Right lung (tissue), 10 donors: ENCODE measurements at places on chromosomes 4 and X. TPM values are rescaled to one million over a fixed set of nuclear protein-coding genes. Genes with fewer than 3 reads are reported as not detected.

GRCh38 chr4:157739242-157739641, 433.6 kb downstream of the GASK1B start:
- no peak for DNase-seq

GRCh38 chr4:16938512-16939040, 40.1 kb upstream of the LDB2 start:
- DNase-seq = no peak

The TSPAN7 gene
- 57.7 TPM for polyA plus RNA-seq

DNA sequence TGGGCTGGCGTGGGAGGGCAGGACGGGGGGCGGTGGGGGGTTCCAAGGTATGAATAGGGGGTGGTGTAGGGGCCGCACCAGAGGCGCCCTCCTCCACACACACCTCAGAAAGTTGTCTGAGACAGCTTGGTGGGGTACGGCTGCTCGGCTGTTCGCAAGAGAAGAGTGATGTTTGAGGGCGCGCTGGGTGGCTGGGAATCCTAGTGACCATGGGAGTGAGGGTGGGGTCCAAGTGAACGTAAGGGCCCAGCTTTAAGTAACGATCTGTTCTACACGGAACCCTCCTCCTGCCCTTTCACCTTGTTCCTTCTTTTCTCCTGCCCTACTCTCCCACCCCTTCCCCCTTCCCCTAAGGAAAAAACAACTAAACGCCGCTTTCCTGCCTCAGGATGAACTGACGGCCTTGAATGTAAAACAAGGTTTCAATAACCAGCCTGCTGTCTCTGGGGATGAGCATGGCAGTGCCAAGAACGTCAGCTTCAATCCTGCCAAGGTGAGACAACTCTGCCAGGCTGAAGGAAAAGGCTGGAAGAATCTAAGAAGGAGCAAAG, 664 bp downstream of the MED12 start:
- no peak for DNase-seq

The SSX1 gene
- not detected for polyA plus RNA-seq

The ATXN3L gene
- not detected for polyA plus RNA-seq

The ELF4 gene
- polyA plus RNA-seq = 10.6 TPM

DNA sequence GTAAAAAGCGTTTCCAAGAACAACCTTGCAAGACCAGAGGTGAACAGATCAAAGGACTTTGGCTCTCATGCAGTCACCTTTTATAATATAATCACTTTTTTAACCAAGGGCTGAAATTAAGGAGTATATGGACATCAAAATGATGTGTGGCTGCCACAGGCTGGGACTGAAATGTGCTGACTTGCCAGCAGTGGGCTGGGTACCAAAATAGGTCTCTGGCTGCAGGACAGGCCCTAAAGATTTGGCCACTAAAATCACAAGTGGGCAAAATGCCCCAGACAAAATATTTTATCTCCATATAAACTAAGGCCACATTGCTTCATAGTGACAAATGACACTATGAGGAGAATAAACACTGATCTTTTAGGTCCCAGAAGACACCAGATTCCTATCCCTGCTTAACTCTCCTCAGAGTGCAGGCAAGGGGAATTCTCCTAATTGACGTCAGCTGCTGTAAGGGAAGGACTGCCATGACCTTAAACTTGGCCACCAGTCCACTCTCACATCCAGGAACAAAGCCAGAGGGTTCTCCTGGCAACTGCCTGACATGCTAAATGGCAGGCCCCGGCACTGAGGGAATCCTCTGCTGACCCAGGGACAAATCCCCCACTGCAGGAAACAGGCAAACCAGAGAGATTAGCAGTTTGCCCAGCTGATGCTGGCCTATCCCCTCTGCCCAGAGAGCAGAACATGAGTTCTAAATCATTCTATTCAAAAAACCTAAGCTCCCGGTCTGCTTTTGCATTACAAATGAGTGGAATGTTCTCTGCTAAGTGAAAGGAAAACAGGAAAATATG, 155.8 kb downstream of the PPP3CA start:
- peak; percentile 49 for DNase-seq

The DCAF8L1 gene
- polyA plus RNA-seq = not detected

DNA sequence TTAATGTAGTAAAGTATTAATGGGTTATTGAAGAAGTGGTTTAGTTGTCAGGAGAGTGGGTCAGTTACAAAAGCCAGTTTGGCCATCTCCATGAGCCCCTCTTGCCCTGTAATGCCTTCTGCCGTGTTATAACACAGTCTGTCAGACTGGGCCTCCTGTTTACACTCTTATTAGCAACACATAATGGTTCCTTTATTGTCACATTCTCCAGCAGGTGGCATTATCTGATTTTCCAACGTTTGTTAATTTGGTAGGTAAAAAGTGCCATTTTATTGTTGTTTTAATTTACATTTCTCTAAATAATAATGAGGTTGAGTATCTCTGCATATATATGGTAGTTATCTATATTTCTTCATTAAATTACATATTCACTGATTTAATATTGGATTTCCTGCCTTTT, 560.8 kb downstream of the FGF13 start:
- DNase-seq = no peak

The ODAM gene
- 21.9 TPM for polyA plus RNA-seq
